ENCODE measurements at places on chromosomes 5 and 9. TPM values are rescaled to one million over a fixed set of nuclear protein-coding genes. Genes with fewer than 3 reads are reported as not detected.

GRCh38 chr9:93922535-93922934 lies 32.6 kb downstream of the BARX1 start:
- no peak for DNase-seq

DNA sequence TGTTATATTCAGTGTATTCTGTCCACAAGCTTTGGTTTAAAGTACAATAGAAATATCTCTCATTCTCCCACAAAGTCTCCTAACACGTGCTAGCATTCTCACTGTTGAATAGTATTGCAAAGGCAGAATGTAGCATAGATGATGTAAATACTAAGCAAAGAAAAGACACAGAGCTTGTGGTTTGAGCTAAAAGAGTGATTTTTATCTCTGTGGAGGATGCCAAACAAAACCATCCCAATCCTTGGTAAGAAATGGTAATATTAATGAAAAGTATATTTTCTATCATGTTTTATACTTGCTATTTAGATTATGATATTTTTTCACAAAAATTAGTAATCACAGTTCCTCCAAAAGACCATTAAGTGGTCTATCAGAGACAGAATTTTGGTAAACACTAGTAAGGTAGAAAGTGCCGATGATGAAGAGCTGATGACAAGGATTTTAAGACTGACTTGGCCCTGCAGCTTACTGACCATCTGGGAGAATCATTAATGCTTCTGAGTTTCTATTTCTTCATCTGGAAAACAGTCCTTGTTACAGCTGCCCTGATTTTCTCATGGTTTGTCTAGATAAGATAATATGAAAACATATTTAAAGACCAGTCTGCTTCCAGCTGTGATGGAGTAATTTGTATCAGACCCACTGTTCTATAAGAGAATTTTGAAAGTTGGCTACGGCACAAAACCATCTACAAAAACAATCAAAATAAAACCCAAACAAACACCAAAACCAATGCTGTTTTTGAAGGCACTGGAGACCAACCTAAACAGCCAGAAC lies 510.2 kb downstream of the SPATA31D1 start:
- no peak for DNase-seq

DNA sequence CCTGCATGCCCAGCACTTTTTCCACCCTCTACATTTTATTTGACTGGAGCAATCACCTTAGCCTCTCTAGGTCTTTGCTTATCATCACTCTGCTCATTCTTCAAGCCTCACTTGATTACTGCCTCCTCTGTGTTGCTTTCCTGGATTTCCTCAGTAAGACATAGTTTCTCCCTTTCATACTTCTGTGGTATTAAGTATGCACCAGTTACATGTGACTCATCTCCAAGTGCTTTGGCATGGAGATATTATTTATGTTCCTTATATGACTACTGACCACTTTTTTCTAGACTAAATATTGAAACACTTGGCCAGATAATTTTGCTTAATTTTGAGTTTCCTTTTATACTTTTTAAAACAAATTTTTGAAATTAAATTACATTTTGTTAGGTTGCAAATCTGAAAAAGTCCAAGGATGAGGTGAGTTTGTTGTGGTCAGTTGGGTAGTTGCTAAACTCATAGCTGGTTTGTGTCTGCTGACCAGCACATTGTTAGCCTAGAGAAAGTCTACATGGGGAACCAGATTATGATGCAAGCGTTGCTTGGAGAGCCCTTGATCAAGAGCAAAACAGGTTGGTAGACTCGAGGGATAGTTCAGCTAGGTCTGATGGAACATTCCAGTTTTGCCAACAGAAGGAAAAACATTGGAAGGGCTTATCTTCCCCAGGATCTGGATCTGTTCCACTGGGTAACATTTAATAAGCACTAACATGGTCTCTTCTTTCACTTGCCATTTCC lies 140.2 kb downstream of the TMC1 start:
- no peak for DNase-seq

Gene MTAP
- total RNA-seq: 25.4 TPM

Gene SUSD3
- not detected for total RNA-seq

All from Caki2 (cell line).